ENCODE measurements at places on chromosomes 1 and 21. TPM values are rescaled to one million over a fixed set of nuclear protein-coding genes. Genes with fewer than 3 reads are reported as not detected.

Gene MCOLN2
- total RNA-seq: 9.7 TPM

Gene MROH9
- not detected for total RNA-seq

Gene NFASC
- total RNA-seq: not detected

Gene SEMA6C
- total RNA-seq: 5.5 TPM

GRCh38 chr21:45207839-45208626 lies 79.7 kb downstream of the POFUT2 start:
- H3K4me3 ChIP-seq: no peak overlapping the region
- DNase-seq: no peak
- no peaks in the 10 kb centered on the region for H3K27me3 ChIP-seq

DNA sequence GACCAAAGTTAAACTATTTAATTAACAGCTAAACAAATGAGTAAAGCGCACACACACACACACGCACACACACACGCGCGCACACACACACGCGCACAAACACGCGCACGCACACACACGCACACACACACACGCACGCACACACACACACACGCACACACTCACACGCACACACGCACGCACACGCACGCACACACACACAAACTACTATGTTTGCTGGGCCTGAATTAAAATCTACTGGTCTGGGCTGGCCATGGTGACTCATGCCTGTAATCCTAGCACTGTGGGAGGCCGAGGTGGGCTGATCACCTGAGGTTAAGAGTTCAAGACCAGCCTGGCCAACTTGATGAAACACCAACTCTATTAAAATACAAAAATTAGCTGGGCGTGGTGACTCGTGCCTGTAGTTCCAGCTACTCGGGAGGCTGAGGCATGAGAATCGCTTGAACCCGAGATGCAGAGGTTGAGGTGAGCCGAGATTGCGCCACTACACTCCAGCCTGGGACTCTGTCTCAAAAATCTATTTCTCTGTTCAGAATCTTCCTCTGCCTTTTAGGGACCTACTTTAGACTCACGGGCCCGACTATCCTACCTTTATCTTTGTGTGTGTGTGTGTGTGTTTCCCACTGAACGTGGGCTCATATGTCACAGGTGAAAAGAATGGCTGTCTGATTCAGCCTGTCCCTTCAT lies 37.5 kb upstream of the DNAJC11 start:
- DNase-seq: no peak
- H3K27me3 ChIP-seq: no peaks in the 10 kb centered on the region
- no peak overlapping the region for H3K4me3 ChIP-seq
- no peak overlapping the region for H3K27ac ChIP-seq
- H3K36me3 ChIP-seq: no peaks in the 10 kb centered on the region

DNA sequence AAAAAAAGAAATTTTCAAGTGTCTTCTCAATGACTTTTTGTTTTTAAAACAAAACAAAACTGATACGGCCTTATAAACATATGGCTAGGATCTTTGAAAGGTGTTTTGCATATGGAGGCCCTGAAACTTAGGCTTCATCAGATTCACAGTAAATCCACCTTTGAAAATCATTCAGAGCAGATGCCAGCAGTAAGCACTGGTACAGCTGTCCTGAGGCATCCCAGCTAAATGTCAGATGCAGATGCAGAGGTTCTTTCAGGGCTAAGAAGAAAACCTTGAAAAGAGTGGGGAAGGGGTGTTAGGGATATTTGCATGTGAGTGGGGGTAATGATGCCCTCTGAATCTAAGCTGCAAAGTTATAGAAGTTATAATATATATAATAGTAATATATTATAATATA lies 56.2 kb upstream of the GNG12 start:
- H3K27me3 ChIP-seq: peaks cover 3% of the 10 kb centered on the region
- no peaks in the 10 kb centered on the region for H3K4me1 ChIP-seq
- DNase-seq: no peak
- H3K4me3 ChIP-seq: no peak overlapping the region
- no peaks in the 10 kb centered on the region for H3K36me3 ChIP-seq

DNA sequence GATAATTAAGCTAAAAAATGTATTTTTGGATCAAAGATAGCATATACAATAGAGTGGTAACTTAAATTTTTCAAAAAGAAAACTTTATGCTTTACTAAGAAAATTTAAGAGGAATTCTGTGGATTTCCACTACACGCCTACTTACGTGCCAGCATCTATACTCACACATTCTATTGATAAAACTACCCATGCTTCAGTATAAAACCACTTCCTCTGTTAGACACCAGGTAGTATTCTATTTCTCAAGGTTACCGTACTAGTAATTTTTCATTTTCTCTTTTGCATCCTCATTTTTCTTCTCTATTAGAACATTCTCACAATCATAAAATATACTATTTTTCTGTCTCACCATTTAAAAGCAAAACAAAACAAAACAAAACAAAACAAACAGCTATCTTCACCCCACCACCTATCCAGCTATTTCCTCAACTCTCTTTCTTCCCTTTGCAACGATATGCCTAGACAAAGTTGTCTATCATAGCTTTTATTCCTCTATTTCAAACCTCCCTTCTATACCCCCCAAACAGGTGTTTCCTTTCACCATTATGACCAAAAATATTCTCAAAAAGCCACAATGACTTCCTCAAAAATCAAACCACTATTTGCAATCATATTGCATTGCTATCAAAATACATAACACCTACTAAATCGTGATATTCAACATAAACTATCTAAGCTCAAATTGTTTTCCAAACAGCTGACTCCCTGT lies 1652.0 kb downstream of the MRPL39 start:
- H3K4me3 ChIP-seq: no peak overlapping the region
- no peaks in the 10 kb centered on the region for H3K4me1 ChIP-seq
- no peaks in the 10 kb centered on the region for H3K36me3 ChIP-seq

DNA sequence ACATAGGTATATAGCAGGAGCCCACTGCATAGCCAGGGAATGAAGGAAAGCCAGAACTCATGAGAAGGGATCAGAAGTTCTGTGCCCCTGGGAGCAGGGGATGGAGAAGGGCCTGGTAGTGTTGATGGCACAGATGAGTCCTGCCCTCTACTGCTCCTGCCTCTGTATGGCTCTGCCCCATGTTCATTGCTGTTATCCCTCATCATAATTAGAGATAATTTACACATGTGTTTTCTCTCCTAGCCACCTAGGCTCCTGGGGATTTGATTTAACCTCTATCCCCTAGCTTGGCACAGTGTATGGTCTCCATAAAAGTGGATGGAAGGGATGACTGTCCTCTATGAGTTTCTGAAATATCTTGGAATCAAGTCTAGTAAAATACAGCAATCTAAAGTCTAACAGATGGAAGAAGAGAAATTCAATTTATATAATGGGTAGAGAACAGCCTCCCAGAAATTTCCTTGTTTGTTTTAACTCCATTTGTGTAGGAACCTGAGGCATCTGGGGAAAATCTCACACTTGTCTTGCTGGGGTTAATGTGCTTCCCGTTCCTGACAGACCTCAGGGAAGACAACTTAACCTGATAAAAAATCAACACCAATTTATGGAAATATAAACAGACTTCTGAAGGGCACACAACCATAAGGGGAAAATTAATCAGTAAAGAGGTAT lies 393.8 kb downstream of the HHAT start:
- H3K4me3 ChIP-seq: no peak overlapping the region
- DNase-seq: no peak
- H3K4me1 ChIP-seq: no peaks in the 10 kb centered on the region
- H3K27me3 ChIP-seq: peaks cover 12% of the 10 kb centered on the region

DNA sequence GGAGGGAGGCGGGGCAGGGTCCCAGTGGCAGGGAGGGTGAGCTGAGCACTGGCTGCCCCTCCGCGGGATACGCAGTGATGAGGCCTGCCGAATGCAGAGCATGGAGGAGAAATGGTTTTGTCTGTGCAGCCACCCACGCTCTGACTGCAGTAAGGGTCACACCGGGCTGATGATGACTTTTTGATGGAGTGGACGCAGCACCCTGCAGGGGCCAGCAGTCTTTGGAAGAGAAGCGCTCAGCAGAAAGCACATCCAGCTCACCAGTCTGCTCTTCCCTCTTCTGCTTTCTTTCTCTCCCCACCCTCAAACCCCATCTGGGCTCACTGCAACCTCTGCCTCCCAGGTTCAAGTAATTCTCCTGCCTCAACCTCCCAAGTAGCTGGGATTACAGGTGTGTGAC lies 61.9 kb upstream of the ATP1A1 start:
- DNase-seq: no peak
- H3K4me3 ChIP-seq: no peak overlapping the region
- no peaks in the 10 kb centered on the region for H3K36me3 ChIP-seq
- H3K27me3 ChIP-seq: no peaks in the 10 kb centered on the region

GRCh38 chr1:64363616-64364015 lies 106.3 kb upstream of the CACHD1 start:
- no peak overlapping the region for H3K27ac ChIP-seq
- H3K4me1 ChIP-seq: no peaks in the 10 kb centered on the region
- H3K36me3 ChIP-seq: no peaks in the 10 kb centered on the region
- H3K27me3 ChIP-seq: no peaks in the 10 kb centered on the region
- H3K4me3 ChIP-seq: no peak overlapping the region
- no peak for DNase-seq

DNA sequence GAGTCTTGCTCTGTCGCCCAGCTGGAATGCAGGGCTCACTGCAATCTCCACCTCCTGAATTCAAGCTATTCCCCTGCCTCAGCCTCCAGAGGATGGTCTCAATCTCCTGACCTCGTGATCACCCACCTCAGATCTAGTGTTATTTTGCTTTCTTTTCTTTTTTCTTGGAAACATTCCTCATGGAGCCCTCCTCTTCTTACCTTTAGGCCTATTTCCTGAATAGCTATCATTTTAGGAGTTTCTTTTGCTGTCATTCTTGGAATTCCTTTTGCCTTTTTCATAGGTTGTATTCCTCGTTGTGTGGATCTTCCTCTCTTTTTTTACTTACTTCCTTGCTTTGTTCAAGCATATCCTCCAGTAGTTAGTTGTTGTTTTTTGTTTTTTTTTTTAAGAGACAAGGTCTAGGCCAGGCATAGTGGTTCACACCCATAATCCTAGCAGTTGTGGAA lies 173.8 kb downstream of the RASAL2 start:
- H3K4me3 ChIP-seq: no peak overlapping the region
- H3K27ac ChIP-seq: no peak overlapping the region
- no peaks in the 10 kb centered on the region for H3K4me1 ChIP-seq
- H3K27me3 ChIP-seq: no peaks in the 10 kb centered on the region
- no peak for DNase-seq
- no peaks in the 10 kb centered on the region for H3K36me3 ChIP-seq

GRCh38 chr1:213014642-213015041 lies 1.0 kb downstream of the ANGEL2 start:
- H3K4me3 ChIP-seq: peak overlapping the region; percentile 72
- no peaks in the 10 kb centered on the region for H3K27me3 ChIP-seq
- H3K27ac ChIP-seq: peak overlapping the region; percentile 75
- no peak for DNase-seq
- peaks cover 23% of the 10 kb centered on the region for H3K36me3 ChIP-seq
